ENCODE measurements at places on chromosomes 1 and 21.

DNA sequence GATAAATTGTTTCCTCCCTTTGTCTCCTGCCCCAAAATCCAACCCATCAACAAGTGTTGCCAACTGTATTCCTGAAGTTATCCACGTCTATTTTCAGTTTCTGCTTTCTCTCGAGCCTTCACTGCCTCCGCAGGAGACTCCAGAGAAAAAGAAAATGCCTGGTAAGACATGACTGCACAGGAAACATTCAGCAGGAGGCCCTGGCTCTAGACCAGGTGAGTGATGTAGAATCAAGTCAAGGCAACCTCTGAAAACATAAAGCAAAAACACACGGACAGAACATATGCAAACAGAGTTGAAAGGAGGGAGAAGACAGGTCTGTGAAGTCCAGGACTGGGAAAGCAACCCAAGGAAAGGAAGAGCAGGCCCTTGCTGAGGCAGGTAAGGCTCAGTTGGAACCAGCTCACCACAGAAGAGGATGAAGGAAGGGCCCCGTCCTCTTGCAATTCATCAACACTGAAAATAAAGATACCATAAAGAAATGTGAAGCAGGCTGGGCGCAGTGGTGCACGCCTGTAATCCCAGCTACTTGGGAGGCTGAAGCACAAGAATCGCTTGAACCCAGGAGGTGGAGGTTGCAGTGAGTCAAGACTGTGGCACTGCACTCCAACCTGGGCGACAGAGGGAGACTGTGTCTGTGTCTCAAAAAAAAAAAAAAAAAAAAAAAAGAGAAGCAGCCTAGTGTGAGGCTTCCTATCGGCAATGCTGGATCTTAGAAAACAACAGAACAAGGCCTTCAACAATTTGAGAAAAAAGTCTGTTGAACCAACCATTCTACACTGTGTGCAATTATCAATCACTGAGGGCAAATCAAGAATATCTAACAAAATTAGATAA lies 8.8 kb downstream of the NOL9 start:
- DNase-seq = peak; percentile 64

DNA sequence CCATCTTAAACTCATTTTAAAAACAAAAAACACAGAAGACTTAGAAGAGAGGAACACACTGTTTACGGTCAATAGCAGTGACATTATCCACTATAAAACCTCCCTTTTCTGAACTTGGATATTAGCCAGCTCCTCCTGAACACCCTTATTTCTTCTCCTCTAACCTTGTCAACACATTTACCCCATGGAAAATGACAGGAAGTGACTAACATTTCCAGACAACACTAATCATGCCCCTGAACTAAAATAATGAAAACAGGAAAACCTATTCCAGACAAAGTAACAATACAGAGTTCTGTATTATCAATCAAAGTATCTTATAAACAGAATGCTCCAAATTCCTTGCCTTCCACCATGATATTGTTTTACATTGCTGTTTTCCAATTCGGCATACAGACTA lies 45.3 kb downstream of the PALMD start:
- peak; percentile 13 for DNase-seq

GRCh38 chr1:153540394-153541361 lies at the start of gene S100A5:
Gene S100A5 (minus strand): TSS chr1:153540934. CDS start chr1:153540191, 743 bp downstream.
- DNase-seq = peak; percentile 51

DNA sequence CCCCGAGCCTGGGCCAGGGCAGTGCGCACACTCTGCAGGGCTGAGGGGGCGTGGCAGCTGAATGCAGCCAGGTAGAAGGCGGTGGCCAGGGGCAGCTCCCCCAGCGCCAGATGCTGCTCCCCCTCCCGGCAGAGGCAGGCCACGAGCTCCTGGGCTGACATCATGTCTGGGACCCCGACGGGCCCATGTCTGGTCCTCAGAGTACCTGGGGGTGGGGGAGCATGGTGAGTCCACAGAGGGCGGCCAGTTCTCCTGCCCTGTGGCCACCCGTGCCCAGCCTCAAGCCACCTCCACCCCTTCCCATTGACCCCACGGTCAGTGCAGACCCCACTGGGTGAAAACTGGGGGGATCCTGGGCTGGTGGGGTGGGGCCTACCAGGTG lies 838 bp downstream of the TTC34 start:
- DNase-seq = no peak

DNA sequence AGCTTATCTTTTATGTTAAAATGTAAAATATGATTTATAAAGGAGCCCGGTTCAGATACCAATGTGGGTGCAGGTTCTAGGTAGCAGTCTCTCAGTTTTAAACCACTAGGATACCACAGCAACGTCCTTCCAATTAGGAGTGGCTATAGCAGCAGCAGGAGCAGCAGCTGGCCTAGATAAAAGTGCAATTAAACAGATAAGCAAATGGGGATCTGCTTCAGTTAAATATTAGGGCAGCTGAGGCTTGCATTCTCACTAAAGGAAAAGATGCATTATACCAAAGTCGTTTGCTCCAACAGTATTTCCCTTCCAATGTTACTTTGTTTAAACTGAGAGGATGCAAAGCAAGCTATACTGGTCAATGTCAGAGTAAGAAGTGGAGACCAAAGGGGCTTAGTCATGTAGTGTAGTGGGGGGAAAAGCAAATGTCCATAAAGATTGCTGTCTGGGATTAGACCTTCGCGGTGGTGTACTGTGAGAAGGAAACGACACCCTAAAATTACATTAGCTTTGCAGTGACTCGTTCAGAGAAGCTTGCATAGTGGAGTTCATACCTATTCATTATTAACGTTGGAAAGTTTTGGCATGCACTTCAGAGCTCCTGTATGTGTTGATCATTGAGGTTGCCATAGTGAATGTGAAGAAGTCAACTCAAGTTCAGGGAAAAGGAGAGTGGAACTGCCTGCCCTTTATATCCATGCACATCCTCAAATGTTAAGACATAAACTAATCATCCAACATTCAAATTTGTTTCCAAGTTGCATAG lies 272.2 kb downstream of the VAV3 start:
- DNase-seq = no peak

DNA sequence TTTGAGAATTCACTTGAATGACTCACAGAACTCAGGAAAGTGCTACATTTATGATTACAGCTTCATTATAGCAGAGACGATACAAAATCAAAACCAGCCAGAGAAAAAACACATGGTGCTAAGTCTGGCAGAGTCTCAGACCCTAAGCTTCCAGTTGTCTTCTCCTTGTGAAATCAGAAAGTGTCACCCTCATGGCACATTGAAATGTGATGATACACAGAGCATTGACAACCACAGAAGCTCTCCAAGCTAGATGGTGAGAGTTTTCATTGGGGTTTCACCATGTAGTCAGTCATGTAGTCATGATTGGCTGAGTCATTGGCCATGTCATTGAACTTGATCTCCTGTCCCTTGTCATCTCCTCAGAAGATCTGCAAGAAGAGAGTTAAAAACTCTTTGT lies 526.6 kb downstream of the MRPL39 start:
- no peak for DNase-seq

DNA sequence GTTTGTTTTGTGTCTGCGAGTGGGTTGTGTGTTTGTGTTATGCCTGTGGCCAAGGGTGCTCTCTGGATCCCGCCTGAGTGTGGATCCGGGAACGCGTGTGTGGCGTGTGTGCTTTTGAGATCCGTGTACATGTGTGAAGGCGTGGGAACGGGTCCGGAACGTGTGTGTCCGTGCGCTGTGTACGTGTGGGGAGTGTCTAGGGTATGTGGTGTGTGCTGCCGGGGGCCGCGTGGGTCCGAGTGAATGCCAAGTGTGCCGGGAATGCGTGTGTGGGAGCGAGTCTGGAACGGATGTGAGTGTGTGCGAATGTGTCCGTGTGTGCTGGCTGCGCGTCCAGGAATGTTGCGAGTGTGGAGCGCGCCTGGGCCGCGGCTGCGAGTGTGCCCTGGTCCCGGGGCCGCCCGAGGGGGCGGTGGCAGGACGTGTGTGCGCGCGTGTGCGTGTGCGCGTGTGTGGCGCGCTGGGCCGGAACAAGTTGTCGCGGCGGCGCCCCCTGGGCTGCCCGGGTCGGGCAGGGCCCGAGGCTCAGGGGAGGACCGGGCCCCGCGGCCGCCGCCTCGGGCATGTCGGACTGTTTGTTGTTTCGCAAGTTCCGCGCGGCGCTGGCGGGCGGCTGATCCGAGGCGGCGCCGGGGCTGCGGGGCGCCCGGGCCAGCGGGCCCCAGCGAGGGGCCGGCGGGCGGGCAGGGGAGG lies 953 bp downstream of the PTPRU start:
- DNase-seq = peak; percentile 48

- DNase-seq = no peak
These were observed 34.7 kb downstream of the SLC19A1 start for GRCh38 chr21:45507523-45507875.

GRCh38 chr1:86277936-86278335 lies 118.2 kb downstream of the ODF2L start:
- DNase-seq = no peak

DNA sequence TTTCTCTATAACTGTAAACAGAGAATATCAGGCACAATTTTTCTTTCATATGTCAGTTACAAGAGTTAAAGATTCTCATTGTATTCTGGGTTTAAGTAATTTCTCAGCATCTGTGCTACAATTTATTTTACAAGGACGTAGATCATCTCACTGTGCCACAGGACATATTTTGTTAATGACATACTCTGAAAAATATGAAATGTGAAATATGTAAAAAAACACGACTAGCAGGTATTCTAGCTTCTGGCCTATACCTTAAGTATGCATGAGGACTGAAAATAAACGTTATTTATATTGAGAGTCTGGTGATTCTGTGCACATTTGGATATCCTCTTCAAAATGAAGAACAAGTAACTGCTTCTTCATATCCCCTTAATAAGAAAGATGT lies 308.8 kb downstream of the BRINP3 start:
- DNase-seq = no peak

DNA sequence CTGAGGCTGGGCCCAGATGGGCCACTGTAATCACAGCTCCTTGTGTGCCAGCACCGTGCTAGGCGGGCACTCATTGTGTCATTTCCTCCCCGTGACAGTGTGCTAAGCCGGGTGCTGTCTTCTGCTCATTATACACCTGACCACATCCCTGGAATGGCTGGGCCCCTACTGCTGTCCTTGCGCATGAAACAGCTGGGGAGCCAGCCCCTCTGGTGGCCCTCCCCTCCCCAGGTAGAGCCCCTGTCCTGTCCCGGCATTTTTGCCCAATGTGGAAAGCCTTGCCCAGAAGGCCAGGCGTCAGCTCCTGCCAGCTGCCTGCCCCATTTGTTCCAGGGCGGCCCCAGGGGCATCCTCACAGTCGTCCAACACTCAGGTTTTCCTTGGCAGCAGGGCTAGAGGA lies 107.4 kb upstream of the CASZ1 start:
- DNase-seq = no peak

DNA sequence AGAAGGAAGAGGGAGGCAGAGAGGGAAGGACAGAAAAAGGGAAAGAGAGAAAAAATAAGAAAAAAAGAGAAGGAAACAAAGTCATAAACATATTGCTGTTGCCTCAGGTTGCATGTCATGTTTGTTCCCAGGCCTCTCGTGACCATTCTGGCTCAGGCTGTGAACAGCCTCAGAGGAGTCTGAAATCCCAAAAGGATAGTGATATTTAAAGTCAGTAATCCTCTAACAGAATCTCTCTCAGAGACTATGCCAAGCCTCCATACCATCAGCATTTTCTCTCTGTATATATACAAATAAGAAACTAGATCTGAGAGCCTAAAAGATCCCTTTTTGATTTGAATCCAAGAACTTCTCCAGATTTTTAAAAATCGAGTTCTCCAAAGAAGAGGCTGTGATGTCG lies 35.2 kb downstream of the GORAB start:
- no peak for DNase-seq

DNA sequence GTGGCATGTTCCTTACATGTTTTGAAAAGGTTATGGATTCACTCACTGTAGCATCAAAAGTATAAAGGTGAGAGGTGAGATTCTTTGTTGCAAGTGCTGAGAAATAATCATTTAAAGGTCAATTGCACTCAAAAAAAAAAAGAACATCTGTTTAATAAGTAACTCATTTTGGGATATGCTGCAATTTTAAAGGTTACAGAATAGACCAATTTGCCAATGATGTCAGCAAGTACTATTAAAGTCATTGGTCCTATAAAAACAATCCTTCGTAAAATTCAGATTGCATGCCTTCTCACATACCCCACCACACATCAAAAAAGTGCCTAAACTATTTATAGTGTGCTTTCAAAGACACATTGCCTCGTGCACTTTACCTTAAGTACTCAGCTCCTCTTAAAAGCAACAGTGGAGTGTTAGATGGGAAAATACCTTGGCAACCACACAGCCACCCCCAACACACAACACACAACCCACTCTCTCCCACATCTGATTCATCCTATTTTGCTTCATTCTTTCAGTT lies 218.2 kb upstream of the ADGRL2 start:
- no peak for DNase-seq

- peak; percentile 51 for DNase-seq
These were observed 19.0 kb downstream of the RASSF5 start for GRCh38 chr1:206526064-206526911.

GRCh38 chr1:231774719-231775335 lies 148.2 kb downstream of the DISC1 start:
- DNase-seq = peak; percentile 53

- no peak for DNase-seq
These were observed 158.7 kb upstream of the IRF2BP2 start for GRCh38 chr1:234768569-234769283.

- DNase-seq = no peak
These were observed 439.0 kb upstream of the PLXNA2 start for GRCh38 chr1:208683141-208683540.

DNA sequence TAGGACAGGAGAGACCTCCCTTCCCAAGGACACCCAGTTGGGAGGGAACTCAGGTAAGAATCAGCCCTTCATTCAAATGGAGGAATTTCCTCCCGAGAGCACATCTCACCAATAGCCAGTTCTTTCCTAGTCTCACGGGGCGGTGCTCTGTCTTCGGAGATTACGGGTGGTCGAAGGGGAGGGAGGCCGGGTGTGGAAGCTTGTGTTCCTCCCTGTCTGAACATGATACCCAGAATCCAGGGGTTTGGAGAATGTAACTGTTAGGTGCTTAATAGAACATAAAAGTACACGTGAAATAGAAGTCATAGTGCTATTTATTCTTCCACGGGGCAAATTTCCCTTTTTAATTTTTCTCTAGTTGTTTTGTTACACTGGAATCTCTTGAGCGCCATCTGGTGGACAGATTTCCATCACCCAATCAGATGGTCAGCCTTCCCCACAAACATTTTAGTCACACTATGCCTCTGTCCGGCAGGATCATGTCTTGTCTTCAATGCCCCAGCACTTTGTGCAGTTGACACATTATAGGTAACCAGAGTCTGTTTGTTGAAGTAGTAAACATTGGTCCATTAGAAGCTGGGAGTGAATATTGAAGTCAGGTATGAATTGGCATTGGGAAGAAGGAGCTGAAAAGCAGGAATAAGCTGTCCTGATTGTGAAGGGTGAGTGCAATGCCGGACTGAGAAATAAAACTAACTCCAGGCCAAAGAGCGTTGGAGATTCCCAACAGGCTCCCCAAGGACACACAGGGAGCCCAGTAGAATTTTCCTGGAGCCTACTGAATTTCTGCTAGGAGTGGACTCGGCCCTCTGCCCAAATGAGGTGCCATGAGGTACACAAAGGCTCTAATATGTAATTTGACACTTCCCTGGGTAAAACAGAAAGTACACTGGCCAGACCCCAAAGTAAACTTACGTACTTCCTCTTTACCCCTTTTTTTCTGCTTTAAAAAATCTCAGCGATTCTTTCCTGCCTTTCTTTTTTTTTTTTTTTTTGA lies 27.6 kb upstream of the ZNF697 start:
- DNase-seq = peak; percentile 93

Data from fibroblast of the aortic adventitia (primary cell).